Astrocyte (in vitro differentiated cells and primary cell): ENCODE measurements at places on chromosomes 7 and 10.

DNA sequence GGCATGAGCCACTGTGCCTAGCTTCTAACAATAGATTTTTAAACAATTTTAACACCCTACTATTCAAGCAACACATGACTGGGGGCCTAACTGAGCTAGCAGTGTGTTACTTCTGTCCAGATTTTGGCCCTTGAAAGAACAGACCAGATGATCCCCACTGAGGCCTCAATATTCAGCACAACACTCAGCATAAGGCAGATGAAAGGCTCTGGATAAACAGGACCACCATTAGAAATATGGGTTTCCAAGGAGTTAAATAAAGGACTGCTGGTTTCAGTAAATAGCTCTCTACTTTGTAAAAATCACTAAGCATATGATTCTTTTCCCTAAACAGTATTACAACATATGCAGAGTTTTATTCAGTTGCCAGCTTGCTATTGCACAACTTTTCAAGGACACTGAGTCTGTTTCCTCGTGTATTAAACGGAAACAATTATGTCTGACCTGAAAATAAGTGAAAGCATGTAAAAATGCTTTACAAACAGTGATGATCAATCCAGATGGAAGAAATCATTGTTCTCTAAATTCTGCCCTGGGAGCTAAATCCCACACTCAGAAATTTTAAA, 23.8 kb upstream of the FZD1 start:
- DNase-seq: no peak

- peak; percentile 33 for DNase-seq
These were observed 6.3 kb upstream of the OPN4 start for GRCh38 chr10:86647773-86648703.

GRCh38 chr7:47307311-47307710, 274.6 kb downstream of the TNS3 start:
- peak; percentile 35 for DNase-seq

- peak; percentile 54 for DNase-seq
These were observed 175.0 kb upstream of the LYZL2 start for GRCh38 chr10:30804478-30805055.

DNA sequence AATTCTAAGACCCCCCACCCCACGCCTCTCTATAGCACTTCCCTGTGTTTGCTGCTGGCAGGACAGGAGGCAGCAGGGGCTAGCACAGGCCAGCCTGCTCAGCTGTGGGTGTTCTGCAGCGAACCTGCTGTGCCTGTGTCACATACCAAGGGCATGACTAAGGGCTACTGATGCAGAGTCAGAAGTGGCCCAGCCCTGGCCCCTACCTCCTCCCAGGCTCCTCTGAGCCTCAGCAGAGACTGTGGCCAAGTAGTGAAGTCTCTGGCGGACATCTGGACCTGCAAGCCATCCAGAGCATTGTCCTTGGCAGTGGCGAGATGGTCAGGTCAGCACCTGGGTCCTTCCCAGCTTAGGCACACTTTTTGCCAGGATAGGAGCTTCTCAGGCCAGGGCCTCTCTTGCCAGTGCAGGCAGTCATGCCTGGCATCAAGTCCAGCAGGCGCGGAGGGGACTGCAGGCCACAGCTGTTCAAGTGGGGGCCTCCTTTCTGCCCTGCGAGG, 116.3 kb upstream of the RET start:
- DNase-seq: no peak

GRCh38 chr7:55420530-55420929, 55.4 kb downstream of the LANCL2 start:
- DNase-seq: peak; percentile 63

- DNase-seq: no peak
These were observed 137.6 kb upstream of the HABP2 start for GRCh38 chr10:113415246-113415645.

DNA sequence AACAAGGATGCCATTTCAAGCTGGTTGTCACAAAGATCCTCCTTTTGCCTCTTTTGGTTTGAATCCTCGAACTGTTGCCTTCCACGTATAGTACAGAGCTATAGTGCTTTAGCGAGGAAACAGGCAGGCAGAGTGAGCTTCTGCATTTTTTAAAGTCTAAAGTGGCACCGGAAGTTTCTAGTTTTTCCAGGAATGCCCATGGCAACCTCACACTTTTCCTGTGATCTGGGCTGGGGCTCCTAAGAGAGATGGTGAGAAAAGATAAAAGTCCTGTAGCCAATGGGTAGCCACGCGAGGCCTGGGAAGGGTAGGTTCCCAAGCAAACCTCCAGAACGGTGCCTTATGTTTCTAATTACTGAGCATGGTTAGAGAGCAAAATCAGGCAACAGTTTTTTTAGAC, 76.7 kb downstream of the CALD1 start:
- peak; percentile 36 for DNase-seq

GRCh38 chr10:11112718-11113117, 95.0 kb downstream of the CELF2 start:
- DNase-seq: no peak

DNA sequence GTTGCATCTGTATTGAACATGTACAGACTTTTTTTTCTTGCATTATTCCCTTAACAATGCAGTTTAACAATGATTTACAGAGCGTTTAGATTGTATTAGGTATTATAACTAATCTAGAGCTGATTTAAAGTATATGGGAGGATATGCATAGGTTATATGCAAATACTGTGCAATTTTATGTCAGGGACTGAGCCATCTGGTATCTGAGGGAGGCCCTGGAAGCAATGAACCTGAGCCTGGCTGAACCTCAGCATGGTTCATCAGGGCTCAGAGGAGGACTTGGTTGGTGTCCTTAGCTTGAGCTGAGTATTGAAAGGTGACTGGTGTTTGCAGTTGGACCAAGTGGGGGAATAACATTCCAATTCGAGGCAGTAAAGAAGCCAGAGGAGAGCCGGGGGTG, 4.8 kb downstream of the ADCK2 start:
- DNase-seq: no peak

- DNase-seq: peak; percentile 89
These were observed 116.8 kb downstream of the ABLIM1 start for GRCh38 chr10:114541081-114541796.

DNA sequence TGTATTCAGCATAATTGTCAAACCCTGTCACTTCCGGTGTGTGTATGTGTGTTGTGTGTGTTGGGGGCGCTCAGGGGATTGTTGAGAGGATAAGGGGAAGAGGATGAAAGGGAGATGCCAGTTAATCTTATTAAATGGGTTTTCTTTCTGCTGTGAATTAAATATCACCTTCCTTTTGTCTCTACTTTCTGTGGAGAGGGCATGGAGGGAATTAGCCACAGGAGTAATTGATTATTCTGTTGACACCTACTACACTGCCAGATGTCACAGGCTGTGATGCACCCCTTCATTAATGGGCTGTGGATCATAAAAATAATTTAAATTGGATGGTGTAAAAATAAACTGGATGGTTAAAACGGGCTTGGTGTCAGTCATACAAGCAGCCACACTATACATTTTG, 311.9 kb downstream of the MDFIC start:
- DNase-seq: no peak

GRCh38 chr7:96962221-96962885, 43.0 kb upstream of the DLX6 start:
- peak; percentile 14 for DNase-seq

DNA sequence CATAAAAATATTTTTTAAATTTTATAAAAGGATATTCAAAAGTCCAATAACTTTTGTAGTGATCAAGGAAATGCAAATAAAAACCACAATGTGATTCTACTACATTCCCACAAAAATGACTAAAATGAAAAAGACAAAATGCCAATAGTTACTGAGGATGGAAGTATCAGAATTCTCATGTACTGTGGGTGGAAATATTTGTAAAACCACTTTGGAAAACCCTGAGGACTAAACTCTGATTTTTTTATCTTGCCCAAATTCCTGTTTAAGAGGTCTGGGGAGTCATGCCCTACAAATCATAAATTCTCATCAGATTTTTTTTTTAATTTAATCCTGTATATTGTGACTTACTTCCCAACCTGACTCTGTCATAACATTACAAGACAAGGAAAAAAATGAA, 9.8 kb upstream of the SEMA3D start:
- DNase-seq: no peak

GRCh38 chr7:116906391-116906790, 44.0 kb downstream of the CAPZA2 start:
- DNase-seq: no peak

GRCh38 chr7:148607151-148607661, 16.6 kb downstream of the C7orf33 start:
- DNase-seq: no peak

GRCh38 chr7:90830308-90830707, 234.2 kb downstream of the CDK14 start:
- no peak for DNase-seq

DNA sequence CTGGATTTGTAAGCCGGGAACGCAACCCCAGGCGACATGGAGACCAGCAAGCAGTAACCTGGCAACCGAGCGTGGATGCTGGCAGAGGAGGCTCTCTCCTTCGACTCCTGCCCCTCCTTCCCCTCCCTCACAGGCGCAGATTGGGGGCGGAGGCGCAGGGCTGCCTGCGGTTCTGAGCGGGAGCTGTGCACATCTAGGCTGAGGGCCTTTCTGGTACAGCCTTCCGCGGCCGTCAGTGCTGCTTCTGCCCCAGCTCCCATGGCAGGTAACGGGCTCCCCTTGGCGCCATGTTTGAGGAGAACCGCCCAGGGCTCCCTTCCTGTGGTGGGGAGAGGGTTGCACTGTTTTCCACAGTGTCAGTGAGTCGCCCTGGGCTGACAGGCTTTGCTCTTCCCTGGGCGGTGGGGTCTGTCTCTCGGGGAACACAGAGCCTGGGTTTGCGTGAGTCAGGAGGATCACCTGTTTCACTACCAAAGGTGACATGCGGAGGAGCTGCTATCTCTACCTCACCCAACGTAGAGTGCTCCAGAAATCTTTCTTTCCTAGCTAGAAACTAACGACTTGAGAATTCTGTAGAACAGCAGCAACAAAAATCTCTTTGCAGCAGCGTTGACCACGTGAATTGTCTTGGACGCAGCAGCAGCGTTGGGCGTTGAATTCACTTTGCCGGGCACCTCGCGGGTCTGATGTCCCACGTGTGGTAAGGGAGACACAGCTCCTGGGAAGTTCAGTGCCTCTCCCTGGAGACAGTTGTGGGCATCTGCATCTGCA, 154.8 kb upstream of the COBL start:
- DNase-seq: no peak

DNA sequence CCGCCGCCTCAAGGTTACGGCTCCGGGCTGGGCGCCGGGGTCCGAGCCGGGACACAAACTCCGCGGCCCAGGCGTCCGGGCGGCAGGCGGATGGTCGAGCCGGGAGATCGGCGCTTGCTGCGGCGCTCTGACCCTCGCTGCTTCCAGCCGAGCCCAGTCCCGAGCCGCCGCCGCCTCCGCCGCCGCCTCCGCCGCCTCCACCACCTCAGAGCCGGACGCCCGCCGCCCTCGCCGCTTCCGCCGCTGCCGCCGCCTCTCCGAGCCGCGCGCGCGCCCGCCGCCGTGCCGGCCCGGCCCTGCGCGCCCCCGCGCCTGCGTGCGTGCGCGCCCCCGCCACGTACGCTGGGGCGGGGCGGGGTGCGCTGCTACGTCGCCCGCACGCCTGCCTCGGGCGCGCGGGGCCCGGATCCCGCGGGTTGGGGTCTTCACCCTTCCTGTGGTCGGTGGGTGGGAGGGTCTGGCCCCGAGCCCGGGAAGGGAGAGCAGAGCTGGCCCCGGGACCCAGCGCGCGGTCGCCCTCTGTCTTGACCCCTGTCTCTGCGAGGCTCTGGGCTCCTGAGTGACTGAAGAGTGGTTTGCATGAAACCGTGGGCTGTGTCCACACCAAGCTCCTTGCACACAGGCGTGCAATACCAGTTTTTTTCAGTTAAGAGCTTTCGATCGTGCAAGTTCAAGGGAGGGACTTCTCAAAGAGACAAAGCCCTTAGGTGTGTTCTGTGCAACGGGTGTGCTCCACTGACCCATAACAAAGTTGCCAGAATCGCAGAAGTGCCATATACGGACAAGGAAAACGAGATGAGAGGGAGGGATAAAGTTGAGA, at the start of gene SMURF1:
Gene SMURF1, minus strand, starts transcription at position 256 of the 820 bp plus-strand sequence. CDS start 328 bp downstream, outside the sequence.
- DNase-seq: peak; percentile 36

- no peak for DNase-seq
These were observed 17.8 kb upstream of the CCNJ start for GRCh38 chr10:96025566-96025965.

DNA sequence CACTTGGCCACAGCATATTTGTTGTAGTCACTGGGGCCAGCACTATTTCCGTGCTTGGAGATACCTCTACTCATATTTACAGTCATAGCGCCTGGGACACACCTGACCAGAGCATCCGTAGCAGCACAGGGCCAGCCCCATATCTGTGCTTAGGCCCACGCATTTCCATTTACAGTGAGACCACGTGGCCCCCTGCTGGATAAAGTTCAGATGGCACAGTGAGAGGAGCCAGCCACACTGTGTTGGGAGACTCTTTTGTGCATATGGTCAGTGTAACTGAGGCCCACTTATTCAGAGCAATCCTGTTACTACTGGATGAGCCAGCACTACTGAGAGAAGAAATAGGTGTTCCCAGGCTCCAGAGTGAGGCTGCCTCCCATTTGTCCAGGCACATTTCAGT, 455.3 kb downstream of the REEP3 start:
- no peak for DNase-seq

- peak; percentile 32 for DNase-seq
These were observed 653 bp upstream of the ADRB1 start for GRCh38 chr10:114042895-114043531.

GRCh38 chr7:151045262-151045661, 3.1 kb upstream of the ASIC3 start:
- no peak for DNase-seq

DNA sequence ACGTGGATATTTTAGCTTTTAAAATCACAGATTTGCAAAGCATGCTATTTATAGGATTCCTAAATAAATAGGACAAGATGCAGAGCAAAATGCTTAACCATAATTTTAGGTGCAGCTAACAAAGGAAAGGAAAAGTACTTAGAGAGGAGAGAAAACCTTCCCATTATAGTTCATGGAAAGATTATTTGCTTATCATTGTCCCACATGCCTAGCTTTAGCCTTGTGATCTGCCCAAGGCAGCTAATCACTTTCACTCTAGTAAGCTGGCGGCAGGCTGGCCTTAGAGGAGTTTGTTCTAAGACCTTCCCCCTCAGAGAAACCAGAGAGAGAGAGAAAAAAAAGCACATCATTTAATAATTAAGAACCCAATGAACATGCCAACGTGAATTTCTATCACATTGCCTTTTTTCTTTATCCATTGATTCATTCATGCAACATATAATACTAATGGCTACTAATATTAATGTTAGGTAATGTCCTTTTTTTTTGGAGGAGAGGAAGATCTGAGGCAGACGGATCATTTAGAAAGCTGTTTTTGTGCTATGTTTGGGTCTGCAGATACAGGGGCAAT, 274.6 kb downstream of the ARL4A start:
- DNase-seq: no peak

GRCh38 chr7:78523930-78524329, 725.4 kb downstream of the PHTF2 start:
- DNase-seq: no peak

DNA sequence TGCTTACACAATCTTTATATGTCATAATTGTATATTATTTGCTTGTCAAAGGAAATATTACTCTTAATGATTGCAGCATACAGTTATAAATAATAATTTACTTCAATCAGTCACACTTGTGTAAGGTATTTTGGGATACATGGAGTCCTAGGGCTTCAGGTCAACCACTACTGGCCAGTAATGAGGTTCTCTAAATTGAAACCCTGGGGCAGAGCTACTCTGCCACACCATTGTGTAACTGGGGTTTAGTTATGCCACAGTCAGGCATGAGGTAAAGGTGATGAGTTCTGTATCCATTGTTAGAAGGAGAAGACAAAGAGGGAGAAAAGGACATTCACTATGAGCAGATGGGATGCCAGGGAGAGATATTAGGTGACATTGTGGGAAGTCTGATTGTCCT, 117.4 kb downstream of the RNLS start:
- DNase-seq: no peak

GRCh38 chr10:131790021-131790420, 110.8 kb upstream of the PPP2R2D start:
- no peak for DNase-seq
